GM23338 (cell line): ENCODE measurements at places on chromosomes 4 and X. TPM values are rescaled to one million over a fixed set of nuclear protein-coding genes. Genes with fewer than 3 reads are reported as not detected.

- peak; percentile 12 for DNase-seq
Measured at GRCh38 chrX:133969191-133969590, 16.2 kb downstream of the GPC3 start.

DNA sequence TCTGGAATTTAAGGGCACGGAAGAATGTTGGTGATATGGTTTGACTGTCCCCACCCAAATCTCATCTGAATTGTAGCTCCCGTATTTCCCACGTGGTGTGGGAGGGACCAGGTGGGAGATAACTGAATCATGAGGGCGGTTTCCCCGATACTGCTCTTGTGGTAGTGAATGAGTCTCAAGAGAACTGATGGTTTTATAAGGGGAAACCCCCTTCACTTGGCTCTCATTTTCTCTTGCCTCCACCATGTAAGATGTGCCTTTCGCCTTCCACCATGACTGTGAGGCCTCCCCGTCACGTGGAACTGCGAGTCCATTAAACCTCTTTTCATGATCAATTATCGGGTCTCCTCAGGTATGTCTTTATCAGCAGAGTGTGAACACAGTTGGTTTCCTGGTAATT lies 25.6 kb upstream of the DHRSX start:
- DNase-seq, result no peak

DNA sequence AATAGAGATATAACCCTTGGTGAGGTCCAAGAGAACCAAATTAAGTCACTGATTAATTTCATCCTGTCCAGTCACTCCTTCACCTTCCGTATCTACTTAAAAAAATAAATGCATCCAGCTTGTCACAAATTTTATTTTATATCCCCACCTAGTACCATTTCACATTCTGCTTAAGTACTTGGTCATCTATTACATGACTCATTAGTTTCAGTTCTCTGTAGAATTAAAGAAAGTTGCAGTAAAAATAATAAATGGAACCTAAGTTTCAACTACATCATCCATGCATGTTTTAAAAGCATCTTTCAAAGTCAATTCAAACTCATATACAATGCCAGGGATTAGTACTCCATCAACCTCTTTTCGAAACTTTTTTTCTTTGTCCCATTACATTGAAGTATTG lies 130.2 kb downstream of the SH2D1A start:
- no peak for DNase-seq

The SCD5 gene
- 0.79 and 0.85 TPM in 2 replicates for polyA plus RNA-seq

The SLC25A6 gene
- polyA plus RNA-seq, result 358 TPM in 2 replicates

The RRH gene
- polyA plus RNA-seq, result not detected in 2 replicates
